DMS79 (cell line): ENCODE measurements at places on chromosomes 6 and 20.

GRCh38 chr20:32385541-32385940 is 27.4 kb downstream of the ASXL1 start:
- DNase-seq, result no peak

DNA sequence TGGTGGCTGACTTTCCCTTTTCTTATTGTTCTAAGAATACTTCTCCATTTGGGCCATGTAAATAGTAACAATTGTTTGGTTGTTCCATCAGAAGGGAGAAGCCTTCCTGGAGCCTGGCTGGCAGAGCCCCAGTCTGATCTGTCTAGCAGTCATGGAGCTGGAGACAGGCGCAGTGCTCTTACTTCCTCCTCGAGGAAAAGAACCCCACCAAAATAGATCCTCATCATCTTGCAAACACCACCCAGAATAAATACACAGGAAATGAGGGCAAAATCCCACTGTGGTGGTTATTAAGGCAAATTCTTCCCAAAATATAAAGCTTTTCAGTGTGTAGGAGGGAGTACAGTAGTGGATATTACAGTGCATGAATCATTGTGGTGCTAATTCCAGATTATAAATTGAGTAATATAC is 195.1 kb upstream of the SGK1 start:
- no peak for DNase-seq

DNA sequence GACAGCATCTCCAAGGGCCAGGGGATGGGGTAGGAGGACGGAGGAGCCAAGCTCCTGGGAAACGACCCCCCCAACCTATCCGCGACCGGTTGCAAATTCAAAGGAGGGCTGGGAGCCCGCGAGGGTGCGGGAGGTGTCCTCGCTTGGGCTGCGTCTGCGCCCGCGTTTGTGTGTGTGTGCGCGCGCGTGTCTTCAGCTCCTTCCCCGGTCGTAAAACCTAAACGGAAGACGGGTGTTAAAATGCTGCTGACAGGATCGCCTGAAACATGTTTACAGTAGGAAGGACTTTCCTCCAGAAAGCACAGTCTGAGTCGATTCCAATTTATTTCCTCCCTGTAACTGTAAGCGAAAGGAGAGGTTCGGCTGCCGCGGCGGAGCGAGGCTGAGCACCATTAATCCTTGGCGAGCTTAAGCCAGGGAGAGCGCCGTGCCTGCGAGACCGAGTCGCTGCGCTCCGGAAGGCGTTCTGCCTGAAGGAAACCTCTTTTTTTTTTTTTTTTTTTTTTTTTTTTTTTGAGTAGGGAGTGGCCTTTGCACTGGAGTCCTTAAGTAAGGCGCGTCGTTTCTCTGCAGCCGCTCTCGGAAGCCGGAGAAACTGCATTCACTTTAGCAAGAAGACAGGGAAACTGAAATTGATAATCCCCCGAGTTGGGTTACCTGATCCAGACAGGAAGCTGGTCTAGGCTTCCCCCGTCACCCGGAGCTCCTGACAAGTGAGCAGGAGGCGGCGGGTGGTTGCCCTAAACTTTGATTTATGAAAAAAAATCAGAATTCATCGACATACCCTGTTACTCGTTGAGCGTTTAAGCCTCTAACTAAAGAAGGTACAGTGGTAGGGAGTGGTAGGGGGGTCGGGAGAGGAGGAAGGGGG is 4.8 kb upstream of the SOX4 start:
- DNase-seq, result peak; percentile 91

- no peak for DNase-seq
Observed at GRCh38 chr6:31203345-31203979, 33.0 kb upstream of the POU5F1 start.

GRCh38 chr6:53795702-53796450 is 1.1 kb downstream of the LRRC1 start:
- DNase-seq, result no peak

DNA sequence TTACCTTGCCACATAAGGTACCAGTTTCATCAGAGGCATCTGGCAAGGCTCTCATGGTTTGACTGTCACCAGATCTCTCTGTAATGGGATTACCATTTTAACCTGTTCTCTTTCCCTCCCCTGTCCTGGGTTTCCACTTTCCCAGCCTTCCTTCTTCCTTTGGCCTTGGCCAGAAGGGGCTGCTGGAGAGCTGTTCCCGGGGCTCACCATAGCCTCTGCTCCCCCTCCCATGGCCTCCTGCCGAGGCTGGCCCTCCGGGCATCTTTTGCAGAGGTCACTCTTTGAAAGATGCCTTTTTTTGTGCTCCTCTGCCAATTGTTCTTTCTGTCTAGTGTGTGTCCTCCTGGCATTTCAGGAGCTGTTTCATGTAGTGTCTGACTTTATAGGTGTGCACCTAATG is 100.7 kb upstream of the SCP2D1 start:
- no peak for DNase-seq

GRCh38 chr20:35849706-35850105 is 77.9 kb downstream of the PHF20 start:
- no peak for DNase-seq

- no peak for DNase-seq
Observed at GRCh38 chr6:16974387-16974673, 127.5 kb upstream of the STMND1 start.

DNA sequence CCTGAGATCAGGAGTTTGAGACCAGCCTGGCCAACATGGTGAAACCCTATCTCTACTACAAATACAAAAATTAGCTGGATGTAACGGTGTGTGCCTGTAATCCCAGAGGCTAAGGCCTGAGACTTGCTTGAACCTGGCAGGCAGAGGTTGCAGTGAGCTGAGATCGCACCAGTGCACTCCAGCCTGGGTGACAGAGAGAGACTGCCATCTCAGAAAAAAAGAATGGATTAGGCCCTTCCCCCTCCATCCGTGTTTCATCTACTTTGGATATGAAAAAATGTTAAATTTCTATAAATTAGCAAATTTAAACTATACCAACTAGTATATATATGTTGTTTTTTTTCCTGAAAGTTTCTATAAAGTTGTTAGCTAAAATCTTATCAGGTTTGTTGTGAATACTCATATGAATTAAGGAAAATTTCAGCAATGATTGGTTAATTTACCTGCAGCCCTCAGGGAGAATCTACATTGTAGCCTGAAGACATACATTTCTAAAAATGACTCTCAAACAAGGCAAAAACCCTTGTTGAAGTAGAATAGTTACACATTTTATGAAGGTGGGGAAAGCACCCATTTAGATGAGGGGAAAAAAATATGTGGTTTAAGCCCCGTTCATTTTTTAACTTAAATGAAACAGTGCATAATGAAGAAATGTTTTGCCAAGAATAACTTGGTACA is 120.9 kb downstream of the TIAM2 start:
- DNase-seq, result no peak

DNA sequence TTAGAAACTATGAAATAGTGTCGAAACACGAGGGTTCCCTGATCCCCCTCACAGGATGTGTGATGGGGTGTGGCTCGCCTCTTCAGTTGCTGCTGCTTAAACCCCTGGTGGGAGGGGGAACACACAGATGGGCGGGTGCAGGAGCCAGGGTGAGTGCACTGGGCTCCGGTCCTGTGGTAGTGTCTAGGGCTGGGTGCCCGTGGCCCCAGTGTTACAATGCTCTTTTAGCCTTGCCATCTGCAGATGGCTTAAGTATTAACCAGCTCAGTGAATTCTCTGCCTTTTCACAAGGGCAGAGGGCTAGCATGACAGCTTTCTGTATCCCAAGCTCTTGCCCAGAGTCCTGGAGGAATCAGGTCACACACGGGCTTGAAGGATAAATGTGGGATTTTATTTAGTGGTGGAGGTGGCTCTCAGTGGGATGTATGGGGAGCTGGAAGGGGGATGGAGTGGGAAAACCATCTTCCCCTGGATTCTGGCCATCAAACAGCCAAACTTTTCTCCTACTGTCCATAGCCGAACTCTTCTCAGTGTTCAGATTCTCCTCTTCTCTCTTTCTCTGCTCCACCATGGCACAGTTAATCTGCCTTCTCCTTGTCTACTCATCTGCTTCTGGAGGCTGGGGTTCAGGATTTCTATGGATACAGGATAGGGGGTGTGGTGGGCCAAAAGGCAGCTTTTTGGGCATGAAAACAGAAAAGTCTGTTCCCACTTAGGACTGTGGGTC is 659.0 kb downstream of the EPM2A start:
- no peak for DNase-seq

GRCh38 chr6:35141007-35141655 is at the start of gene TCP11:
Gene TCP11, minus strand, starts transcription at chr6:35141339. Its CDS starts 469 bp downstream, at chr6:35140870.
- DNase-seq, result no peak

DNA sequence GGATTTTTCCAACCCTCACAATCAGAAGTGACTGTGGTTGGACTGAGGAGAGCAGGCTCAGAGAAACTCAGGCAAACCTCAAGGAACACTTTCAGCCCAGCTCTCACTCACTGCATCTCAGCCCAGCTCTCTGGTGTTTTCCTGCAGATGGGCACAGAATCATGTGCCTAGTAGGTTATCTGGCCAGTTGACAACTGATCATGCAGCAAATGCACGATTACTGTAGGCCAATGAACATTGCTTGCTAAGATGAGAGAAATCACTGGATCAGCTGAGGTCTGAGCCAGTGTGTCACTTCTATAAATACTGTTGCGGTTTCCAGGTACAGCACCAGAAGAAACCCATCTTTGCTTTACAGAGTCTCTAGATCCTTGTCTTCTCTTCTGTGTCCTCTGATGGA is 540.5 kb downstream of the CD83 start:
- no peak for DNase-seq

- DNase-seq, result no peak
Observed at GRCh38 chr6:24664046-24664987, 2.4 kb downstream of the TDP2 start.
